Stimulated activated CD8-positive, alpha-beta memory T cell treated with anti-CD3 and anti-CD28 coated beads, Interleukin-2, amount 100 ng/mL, for 1 hour (primary cell): ENCODE measurements at places on chromosomes 1 and 21.

DNA sequence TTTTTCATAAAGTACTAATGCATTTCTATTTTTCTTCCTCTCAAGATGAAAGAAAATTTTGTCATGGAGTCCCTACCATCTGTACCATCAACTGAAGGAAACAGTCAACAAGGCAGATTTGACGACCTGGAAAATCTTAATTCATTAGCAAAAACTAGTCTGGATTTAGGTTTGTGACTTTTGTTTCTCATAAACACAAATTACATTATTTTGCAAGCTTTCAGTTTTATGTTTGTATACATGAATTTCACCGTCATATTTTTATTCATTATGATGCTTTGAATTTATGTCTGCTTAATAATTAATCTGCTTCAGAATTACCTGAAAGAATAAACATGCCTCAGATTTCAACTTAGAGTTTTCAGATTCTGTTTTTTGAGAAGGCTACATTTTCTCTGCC is 132.9 kb downstream of the PATJ start:
- DNase-seq, result no peak

- no peak for DNase-seq
Measured at GRCh38 chr1:66292944-66293343, 241.0 kb upstream of the SGIP1 start.

DNA sequence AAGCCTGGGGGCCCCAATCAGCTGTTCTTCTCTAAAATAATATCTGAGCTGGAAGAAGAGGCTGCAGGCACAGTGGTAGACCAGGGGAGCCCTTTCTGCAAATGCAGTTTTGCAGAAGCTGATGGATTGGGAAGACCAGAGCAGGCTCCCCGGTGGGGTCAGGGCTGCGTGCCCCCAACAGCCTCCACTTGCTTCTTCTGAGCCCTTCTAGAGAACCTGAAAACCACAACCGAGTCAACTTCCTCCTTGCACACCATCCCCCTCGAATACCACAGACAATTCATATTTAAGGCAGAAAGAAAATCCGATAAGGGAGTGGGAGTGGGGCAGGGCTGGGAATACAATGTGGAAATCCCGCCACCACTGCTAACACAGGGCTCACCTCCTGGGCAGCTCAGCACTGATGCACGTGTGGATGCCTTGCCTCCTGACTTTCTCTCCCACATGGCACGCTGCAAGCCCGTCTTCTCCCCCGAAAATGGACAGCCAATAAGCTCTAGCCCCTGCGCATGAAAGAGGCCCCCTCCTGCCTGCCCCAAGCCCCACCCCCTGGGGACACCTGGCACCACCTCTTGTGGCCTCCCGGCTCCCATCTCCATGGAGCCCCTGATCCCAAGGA is 25.4 kb upstream of the ALDH4A1 start:
- DNase-seq, result no peak

- no peak for DNase-seq
Measured at GRCh38 chr21:44272284-44272858, 10.7 kb upstream of the DNMT3L start.

- no peak for DNase-seq
Measured at GRCh38 chr1:45863218-45863617, 59.8 kb downstream of the MAST2 start.

DNA sequence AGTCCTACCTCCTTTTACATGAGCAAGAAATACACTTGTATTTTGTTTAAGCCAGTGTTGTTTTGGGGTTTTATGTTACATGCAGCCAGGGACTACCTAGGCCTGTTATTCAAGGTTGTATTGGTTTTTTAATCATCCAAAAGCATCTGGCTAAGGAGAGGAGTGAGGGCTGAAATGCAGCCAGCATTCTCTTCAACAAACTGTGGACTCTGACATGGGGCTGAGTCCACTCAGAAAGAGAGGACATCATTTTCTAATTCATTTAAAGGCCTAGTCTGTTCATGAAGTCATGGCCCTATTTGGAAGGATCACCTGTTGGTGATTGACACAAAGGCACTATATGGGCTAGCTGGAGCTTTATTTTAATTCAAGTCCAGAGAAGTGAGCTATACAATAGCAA is 190.4 kb downstream of the TTLL7 start:
- no peak for DNase-seq

GRCh38 chr1:226581650-226582330 is 33.2 kb downstream of the STUM start:
- DNase-seq, result no peak

GRCh38 chr21:36261459-36261858 is 58.5 kb upstream of the MORC3 start:
- no peak for DNase-seq

DNA sequence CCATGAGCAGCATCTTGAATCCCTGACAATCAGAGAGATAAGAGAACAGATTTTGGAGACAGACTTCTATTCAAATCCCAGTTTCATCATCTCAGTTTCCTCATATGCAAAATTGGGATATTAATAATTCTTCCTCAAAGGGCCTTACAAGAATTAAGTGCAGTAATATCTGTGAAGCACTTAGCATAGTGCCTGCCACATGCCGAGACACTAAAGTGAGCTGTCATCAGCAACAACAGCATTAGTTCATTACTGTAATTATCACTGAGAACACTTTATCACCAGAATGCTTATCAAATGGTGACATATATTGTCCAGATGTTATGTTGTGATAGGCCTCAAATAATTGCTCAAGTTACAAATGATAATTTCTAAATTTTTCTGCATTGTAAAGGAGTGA is 922 bp upstream of the FCRLB start:
- no peak for DNase-seq

DNA sequence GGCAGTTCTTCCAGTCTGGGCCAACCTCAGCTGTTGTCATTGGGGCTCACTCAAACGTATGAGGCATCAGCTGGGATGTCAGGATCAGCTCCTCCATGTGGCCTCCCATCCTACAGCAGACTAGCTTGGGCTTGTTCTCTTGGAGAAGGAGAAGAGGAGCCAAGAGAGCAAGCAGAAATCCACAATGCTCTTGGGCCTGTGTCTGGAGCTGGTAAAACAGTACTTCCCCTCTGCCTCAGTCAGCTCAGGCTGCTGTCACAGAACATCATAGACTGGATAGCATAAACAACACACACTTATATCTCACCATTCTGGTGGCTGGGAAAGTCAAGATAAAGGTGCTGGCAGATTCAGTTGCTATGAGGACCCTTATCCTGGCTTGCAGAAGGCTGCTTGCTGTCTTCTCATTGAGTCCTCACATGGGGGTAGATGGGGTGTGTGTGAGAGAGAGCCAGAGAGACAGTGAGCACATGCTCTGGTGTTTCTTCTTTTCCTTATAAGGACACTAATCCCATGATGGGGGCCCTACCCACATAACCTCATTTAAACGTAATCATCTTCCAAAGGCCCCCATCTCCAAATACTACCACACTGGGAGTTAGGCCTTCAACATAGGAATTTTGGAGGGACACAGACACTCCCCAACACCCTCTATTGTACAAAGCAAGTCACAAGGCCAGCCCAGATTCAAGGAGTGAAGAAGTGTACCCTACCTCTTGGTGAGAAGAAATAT is 16.3 kb upstream of the DNAJC6 start:
- DNase-seq, result no peak

DNA sequence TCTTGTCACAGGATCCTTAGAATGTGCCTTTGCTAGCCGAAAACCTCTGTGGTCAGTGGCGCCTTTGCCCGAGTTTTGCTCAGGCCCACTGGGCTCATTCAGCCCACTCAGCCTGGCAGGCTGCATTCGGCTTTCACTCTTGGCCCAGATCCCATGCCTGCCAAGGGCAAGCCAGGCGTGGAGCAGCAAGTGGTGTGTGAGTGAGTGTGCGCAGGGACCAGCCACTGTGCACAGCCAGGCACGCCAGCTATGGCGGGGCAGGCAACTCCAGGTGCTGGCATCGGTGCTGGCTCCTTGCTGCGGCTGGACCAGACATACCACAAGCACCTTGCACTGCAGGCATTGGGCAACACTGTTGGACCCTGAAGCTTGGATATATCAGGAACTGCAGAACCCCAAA is 1145.1 kb upstream of the NCAM2 start:
- no peak for DNase-seq

GRCh38 chr1:206808615-206809014 is 36.3 kb upstream of the IL10 start:
- no peak for DNase-seq

- no peak for DNase-seq
Measured at GRCh38 chr1:209863766-209864485, 36.2 kb downstream of the UTP25 start.

- no peak for DNase-seq
Measured at GRCh38 chr21:17613242-17613676, 558 bp upstream of the BTG3 start.
